ENCODE measurements at places on chromosomes 6 and 20.

DNA sequence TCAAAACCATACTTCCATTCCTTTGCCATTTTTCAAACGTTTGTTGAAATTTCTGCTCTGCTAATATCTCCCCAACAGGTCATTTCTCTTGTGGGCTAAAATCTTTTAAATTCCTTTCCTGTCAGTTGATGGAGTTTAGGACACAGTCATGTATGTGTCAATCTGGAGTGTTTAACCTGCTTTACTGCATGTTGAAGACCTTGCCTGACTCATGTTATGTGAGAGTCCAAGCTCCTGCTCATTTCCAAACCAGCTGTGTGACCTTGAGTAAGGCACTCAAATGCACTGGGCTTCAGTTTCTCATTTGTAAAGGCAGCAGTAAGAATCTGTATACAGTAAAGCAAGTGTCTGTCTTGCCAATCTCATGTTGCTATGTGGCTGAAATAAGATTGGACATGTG lies 171.9 kb upstream of the SPACA1 start:
- DNase-seq, result no peak

GRCh38 chr6:38673397-38674165 lies 29.4 kb downstream of the GLO1 start:
- DNase-seq, result no peak

DNA sequence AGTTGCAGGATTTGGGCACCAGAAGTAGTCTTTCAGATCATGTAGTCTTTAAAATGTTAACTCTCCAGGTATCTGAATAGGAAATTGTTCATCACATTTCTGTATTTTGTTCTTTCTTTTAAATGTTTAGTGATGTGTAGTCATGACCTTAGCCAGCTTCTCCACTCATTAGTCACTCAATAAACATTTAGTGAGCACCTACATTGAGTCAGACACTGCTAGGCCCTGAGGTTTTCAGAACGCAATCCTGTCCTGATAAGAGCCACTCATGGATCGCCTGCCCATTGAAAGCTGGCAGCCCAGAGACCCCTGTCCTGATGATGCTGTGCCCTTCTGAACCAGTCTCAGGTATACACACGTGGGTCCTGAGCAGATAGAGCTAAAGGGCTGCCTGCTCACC lies 163.4 kb upstream of the HEY2 start:
- DNase-seq, result no peak

- DNase-seq, result no peak
Observed at GRCh38 chr6:20061952-20062351, 150.3 kb downstream of the MBOAT1 start.

GRCh38 chr20:14407336-14407735 lies 69.9 kb upstream of the FLRT3 start:
- no peak for DNase-seq

DNA sequence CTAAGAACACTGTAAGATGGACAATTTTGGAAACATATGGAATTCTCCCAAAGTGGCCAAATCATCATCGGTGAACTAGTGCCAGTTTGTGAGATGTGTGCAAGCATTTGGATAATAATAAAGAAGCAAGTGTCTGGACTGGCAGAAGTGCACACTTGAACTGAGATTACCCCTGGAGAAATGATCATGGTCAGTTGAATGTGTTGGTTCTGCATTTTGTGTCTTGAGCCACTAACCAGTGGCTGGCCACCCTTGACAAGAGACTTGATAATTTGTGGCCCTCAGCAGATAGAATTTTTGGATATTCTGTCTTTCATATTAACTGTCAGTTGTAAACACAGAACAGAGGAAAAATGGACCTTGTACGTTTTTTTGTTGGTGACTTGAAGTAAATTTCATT lies 37.4 kb downstream of the CITED2 start:
- no peak for DNase-seq

DNA sequence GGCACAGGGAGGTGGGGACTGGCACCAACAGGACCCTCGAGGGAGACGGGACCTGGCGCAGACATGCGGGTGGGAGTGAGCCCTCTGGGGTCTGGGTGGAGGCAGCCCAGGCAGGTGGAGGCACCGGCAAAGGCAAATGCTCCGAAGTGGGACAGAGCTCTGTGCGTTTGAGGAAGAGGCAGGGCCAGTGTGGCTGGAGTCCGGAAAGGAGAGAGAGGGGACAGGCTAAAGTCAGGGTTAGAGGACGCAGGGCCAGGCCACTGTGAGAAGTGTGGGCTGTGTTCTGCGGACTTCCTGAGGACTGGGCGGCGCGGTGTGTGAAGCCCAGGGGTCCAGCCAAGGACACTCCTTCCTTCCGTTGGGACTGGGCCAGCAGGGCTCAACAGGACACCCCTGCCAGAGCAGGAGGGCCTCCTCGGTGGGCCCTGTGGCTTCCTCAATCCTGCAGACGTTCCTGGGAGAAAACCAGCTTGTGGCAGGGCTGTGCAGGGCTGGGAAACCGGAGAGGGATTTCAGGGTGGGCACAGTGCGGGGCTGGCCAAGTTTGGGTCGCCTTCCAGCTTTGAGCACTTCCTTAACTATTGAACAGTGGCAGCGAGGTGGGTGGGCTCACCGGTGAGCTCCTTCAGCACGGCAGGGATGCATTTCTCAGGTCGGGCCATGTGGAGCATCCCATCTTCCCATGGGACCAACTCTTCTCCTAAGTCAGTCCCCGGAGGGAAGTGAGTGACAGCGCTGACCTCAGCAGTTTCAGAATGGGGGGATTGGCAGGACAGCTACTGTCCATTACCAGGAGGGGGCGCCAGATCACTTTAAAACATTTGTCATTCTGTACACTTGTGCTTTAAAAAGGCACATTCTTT lies 22.5 kb downstream of the MOCS3 start:
- peak; percentile 63 for DNase-seq

GRCh38 chr20:8918145-8918544 lies 150.7 kb upstream of the PLCB4 start:
- DNase-seq, result no peak

DNA sequence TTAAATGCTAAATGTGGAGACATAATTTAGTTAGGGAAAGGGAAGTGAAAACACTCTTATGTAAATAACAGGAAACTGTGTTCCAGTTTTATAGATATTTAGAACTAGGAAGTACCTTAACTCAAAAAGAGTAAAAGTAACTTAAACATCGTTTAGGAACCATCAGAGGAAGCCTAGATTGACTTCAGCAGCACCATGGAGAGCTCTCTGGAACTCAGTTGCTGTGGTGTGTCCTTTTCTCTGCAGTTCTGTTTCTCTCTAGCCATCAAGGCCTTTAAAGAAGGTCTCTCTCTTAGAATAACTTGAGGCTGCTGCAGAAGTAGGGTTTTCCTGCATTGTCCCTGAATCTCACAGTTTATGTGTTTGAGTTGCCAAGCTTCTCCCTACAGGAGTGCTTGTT lies 26.9 kb downstream of the CLVS2 start:
- no peak for DNase-seq

DNA sequence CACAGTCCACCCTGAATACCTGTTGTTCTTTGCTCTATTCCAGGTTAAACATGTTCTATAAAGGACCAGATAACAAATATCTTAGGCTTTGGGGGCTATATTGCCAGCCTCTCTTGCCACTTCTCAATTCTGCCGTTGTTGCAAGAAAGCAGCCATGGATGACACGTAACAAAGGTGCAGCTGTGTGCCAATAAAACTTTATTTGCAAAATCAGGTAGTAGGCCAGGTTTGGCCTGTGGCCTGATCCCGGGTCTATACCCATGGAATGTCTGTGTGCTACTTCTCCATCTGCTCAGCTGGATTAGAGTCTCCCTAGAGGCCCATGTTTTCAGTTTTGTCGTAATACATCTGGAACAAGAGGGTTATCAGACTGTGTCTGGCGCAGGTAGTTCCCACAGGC lies 175.3 kb upstream of the KCNG1 start:
- DNase-seq, result no peak

- DNase-seq, result no peak
Observed at GRCh38 chr20:22999756-23000155, 35.4 kb upstream of the SSTR4 start.

DNA sequence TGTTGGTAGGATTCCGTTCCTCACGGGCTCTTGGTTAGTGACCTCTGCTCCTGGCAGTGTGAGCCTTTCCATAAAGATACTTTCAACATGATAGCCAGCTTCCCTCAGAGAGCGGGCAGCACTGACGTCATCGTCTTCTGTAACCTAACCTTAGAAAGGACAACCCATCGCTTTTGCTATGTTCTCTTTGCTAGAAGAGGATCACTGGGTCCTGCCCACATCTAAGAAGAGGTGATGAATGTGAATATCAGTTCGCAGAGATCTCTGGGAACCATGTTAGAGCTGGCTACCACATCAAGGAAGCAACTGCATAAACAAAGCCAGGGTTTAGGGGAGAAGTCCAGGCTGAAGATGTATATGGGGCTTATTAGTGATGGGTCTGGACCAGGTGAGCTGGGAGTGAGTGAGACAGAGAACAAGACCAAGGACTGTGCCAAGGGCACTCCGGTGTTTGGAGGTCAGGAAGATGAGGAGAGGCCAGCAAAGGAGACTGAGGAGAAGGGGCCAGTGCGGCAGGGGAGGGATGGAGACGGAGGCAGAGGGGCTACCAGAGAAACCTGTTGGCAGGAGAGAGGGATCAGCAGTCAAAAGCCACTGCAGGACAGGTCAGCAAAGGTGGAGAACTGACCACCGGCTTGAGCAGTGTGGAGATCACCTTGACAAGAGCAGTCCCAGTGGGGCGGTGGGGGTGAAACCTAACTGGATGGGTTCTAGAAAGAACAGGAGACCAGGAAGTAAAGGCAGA lies 39.7 kb downstream of the PIM1 start:
- no peak for DNase-seq

GRCh38 chr20:13041574-13042457 lies 33.0 kb downstream of the SPTLC3 start:
- DNase-seq, result no peak

- DNase-seq, result peak; percentile 78
Observed at GRCh38 chr20:50120935-50121693, 8.2 kb upstream of the UBE2V1 start.

GRCh38 chr6:147689398-147689797 lies 180.9 kb downstream of the SAMD5 start:
- DNase-seq, result no peak

DNA sequence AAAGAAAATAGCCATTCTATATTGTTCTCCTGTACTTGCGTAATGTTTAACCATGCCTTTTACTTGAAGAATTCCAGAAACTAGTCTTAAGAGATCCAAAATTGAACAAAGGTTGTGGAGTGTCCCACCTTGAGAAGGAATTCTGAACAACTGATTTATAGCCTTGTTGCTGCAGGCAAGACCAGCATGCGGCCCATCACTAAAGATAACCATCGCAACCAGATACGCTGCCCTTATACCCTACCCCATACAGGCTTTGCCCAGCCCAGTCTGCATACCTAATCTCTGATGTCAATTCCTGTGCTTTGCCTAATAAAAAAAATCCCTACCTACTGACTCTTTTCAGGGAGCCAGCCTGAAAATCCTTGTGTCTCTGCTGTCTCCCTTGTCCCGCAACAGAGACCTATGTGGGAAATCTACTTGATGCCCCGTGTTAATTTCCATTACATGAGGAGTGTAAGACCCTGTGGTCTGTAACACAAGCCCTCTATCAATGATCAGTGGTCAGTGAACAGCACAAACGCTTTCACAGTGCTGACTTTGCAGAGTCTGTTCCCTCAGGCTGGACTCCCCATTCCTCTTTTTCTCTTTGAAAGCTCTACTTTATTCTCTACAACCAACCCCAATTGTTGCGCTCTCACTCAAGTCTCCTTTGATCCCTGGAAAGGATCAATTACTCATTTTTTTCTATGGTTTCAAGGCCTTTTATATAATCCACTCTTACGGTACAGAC lies 125.7 kb upstream of the BTBD3 start:
- DNase-seq, result no peak

DNA sequence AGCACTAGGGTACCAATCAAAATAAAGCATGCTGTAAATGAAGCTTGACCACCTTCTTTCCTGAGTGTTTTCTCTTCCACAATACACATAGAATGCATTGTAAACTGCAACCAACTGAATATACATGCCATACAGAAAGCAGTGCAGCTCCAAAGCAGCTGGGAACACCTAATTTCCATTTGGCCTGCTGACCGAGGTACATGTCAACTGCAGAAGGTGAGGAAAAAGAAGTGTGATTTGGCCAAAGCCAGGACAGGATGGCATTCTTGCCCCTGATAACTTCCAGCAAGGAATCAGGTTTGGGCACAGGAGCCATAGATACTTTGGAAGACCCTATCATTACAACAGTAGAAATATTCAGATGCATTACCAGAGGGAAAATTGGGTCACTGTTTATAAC lies 258.4 kb downstream of the SLC35F1 start:
- DNase-seq, result no peak

GRCh38 chr6:37663019-37663810 lies 34.5 kb downstream of the MDGA1 start:
- no peak for DNase-seq

DNA sequence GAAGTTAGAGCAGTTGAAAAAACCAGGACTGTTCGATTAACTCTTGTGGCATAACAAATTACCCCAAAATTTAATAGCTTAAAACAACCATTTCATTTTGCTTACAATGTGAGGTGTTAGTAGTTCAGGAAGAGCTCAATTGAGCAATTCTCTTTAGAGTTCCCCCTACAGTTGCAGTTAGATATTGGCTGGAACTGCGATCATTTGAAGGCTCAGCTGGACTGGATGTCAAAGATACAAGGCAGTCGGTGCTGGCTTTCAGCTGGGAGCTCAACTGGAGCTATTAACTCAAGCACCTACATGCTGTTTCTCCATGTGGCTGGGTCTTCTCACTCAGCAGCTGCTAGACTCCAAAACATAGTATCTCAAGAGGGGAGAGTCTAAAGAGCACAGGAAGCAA lies 96.0 kb upstream of the LOC128125822 start:
- DNase-seq, result no peak

DNA sequence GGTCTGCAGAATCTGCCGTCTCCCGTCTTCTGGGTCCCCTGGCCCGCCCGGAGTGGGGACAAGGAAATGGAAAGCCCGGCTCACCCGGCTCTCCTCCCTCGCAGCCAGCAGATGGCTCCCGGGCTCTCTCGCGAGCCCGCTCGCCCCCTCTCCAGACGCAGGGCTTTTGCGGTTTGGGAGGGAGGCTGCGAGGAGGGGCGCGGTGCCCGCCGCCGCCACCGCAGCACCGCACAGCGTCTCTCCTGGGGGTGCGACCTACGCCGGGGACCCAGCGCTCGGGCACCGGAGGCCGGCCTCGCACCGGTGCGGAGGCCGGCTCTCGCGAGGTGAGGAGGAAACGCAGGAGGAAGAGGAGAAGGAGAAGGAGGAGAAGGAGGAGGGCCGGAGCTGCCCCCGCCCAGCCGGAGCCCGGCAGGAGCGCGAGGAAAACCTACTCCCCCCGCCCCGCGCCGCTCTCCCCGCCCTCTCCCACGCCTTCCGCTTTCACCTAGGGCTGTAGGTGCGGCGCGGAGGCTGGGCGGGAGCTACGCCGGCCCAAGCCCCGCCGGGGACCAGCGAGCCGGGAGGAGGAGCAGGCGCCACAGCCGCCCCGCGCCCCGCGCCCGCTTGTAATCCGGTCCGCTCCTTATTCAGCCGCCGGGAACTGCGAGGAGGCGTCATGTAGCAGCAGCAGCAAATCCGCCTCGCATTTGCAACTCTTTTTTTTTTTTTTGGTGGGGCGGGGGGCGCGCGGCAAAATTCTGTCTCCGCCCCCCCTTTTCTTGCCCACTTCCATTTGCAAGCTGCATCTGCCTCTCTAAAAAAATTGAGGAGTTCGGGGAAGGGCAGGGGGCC lies at the start of gene CARMIL1:
TSS of gene CARMIL1 (plus strand) at position 461 of the 834 bp plus-strand sequence. CDS start 422 bp downstream, outside the sequence.
- peak; percentile 86 for DNase-seq
